NCI-H524 (cell line): ENCODE measurements at places on chromosomes 3 and 15.

- DNase-seq, result no peak
Observed at GRCh38 chr3:190053919-190054672, 66.6 kb downstream of the P3H2 start.

GRCh38 chr15:59174835-59175831, 31.5 kb upstream of the LDHAL6B start:
- peak; percentile 63 for DNase-seq

DNA sequence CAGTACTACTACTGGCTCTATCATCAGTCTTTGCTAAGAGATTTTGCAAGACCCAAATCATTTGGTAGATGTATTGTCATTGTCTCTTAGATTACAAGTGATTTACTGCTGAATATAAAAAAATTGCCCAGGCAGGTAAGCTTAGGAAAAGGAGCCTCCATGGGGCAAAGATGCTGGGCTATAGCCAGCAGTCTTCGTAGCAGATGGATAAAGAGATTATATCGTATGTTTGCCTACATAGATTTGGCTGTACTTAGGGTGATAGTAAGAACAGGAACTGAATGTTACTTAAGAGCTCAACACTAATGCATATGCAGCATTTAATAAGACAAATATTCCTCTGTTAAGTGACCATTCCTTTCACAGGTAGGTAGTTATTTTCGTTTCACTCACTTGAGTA, 48.9 kb downstream of the PTPRG start:
- peak; percentile 67 for DNase-seq

DNA sequence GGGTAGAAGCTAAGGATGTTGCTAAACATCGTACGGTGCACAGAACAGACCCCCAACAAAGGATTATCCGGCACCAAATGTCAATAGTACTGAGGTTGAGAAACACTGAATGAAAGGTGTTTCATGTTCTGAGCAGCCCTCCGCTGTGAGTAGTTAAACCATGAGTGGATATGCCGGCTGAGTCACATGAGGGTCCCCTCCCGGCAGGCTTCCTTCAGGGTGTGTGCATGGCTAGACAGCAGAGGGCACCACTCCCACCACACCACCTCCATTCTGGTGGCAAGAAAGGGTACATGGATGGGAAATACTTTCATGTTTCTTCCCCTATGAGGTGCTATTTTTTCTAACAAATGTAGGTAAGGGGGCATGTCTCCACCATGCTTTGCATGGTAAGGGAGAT, 128.3 kb upstream of the SEMA6D start:
- DNase-seq, result peak; percentile 30

DNA sequence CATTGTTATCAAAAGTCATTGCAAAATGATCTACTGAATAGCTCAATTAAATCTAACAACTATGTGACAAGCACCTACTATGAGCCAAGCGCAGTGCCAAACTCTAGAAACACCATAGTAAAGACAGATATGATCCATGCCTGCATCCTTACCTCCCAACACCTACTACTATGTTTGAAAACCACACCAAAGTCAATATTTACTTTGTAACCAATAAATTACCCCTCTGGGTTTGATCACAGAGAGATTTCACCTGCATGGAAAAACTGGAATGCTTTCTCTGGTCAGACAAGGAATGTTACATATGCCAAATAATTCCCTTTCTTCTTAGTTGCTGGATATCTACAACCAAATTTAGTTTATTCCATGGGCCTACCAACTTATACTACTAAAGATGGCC, 422.2 kb downstream of the FHIT start:
- DNase-seq, result no peak

GRCh38 chr3:193586526-193586925, 6.5 kb upstream of the OPA1 start:
- DNase-seq, result no peak

DNA sequence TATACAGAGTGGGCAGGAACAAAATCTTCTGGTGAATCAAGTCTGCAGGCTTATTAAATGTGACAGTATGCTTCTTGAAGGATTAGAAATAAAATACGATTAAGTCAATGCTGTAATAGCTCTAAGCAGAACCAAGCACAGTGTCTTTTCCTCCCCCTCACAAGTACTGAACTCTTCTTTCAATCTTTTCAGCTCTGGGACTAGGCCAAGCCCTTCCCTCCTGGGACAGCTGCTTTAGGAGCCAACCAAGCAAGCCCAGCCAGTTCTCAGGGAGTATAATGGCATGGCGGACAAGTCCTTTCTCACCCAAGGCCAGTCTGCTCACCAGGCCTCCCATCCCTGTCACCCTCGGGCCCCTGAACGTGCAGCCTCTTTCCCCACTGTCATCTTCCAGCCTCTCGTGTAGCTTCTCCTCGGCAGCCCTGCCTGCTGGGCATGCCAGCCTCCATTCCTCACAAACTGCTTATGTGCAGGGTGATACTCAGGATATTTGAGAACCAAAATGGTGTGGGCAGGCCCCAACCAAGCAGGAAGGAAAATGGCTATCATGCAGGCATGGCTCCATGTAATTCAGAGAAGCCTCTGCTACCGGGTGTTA, 8.4 kb upstream of the PPP1R2 start:
- no peak for DNase-seq

DNA sequence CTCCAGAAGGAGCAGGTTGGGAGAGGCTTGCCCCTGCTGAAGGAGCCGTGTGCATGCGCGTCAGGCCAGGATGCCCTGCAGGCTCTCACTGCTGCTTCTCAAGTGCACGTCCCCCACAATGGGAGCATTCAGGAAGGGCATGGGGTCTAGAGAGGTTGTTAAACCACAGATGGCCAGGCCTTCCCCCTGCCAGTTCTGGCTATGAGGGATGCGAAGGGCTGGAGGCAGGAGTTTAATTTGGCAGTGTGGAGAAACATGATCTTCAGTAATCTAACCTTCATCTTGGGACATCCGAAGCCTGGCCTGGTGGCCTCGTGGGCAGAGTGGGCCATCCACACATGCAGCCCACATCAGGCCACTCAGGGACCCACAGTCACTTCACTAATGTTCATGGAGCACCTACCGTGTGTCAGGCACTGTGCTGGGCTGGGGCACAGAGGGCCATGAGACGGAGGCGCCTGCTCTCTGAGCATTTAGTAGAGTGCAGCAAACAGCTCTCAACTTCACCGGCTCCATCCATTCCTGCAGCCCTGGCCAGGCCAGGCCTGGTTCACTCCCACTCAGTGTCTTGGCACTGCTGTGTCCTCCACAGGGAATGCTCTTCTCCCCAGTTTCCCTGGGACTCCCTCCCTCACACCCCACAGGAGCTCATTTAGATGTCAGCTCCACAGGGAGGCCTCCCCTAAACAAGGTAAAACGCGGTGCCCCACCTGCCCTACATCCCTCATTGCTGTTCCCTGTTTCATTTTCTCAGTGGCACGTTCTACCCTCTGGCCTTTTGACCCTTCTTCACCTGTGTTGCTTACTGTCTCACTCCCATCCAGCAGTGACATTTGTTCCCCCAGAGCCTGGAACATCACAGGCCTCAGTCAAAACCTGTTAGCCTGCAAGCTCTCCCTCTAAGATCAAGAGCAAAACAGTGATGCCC, 4.0 kb downstream of the CFAP100 start:
- DNase-seq, result no peak

DNA sequence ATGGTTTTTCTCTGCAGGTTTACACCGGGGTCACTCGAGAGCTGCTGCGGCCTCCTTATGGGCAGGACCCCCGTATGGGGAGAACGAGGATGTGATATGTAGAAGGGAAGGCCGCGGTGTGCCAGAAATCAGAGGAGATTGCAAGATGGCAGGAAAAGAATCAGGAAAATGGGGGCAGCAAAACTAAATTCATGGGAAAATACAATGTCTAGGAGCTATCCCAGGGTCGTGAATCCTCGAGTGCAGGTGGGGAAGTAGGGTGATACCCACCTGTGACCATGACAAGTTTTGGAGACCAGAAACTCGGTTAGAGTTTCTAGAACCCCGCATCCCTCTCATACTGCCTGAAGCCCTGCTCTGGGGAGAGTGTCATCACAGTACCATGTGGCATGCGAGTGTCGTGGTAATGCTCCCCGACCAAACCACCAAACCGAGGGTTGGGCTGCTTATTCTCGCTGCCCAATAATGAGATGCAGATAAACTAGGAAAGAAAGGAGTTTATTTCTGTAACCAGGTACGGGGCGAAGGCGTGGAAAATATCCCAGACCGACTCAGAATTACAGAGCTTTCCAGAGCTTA, 781 bp downstream of the TRNT1 start:
- DNase-seq, result no peak

DNA sequence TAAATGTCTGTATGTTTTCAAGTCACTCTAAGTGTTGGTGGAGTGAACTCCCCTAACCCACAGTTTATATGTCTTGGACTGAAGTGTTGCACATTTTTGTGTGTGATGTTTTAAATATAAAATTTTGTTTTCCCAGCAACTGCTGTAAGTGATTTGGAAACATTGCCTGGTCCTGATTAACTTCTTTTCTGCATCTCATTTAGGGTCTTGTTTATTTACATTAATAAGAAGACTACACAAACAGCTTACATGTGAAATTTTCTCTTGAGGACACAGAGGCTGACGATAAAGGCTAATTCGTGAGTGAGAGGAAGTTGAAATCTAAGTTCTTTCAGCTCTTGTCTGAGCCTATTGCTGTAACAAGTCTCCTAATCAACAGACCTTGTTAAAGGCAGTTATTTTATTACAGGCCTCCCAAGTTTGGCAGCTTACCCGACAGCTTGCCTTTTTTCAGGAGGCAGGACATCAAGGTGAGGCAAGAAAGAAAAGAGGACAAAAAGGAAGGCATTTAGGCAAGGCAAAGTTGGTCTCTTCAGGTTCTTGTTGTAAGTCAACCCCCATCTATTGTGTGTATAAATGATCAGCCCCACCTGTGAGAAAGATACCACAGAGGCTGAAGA, 177.7 kb upstream of the NR2E3 start:
- no peak for DNase-seq

- no peak for DNase-seq
Observed at GRCh38 chr3:14434126-14434497, 31.7 kb downstream of the SLC6A6 start.

- DNase-seq, result no peak
Observed at GRCh38 chr3:4030624-4031023, 231.4 kb downstream of the LRRN1 start.

DNA sequence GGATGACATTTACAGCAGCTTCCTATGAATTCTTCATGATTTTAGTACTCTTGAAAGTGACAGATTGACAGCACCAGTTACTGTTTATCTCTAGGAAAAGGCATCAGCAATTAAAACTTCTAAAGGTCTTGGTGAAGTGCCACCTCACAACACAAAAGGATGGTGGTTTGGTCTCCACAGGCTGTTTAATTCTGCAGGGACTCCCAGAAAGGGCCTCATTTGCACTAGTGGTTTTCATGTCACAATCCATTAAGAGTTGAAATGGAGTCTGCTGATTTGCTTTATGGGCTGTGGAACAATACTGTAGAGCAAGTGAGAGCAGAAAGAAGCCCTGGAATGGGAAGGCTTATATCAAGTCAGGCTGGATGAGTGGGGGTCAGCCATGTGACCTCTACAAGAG, 225.3 kb upstream of the KCNMB2 start:
- DNase-seq, result no peak
